ENCODE measurements at places on chromosomes 2 and 18.
A peak's percentile ranks its signal among the peaks of the same experiment; 100 is the strongest.

DNA sequence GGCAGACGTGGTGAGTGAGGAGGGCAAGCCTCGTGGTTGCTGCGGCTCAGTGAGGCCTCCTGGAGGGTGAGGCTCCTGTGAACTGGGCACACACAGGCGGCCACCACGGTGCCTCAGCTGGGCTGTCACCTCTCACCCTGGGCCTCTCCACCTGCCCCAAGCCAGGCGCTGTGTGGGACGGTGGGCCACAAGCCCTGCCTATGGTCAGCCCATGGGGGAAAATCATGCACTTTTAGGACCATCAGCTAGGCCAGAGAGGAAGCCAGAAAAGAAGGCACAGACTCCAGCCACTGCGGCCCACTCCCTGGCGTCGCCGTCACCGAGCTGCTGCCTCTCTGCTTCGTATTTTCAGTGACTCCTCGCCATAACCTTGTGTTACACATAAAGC, 28.5 kb upstream of the HS6ST1 start:
- H3K4me1 ChIP-seq, result no peaks in the 10 kb centered on the region
- peaks cover 3% of the 10 kb centered on the region for H3K27me3 ChIP-seq
- H3K36me3 ChIP-seq, result no peaks in the 10 kb centered on the region
- DNase-seq, result no peak
- no peak overlapping the region for H3K27ac ChIP-seq

GRCh38 chr2:46926863-46927262, 11.3 kb upstream of the MCFD2 start:
- H3K4me3 ChIP-seq, result no peak overlapping the region
- peaks cover 17% of the 10 kb centered on the region for H3K4me1 ChIP-seq
- peaks cover 15% of the 10 kb centered on the region for H3K36me3 ChIP-seq
- H3K27ac ChIP-seq, result no peak overlapping the region
- no peak for DNase-seq
- no peaks in the 10 kb centered on the region for H3K27me3 ChIP-seq

- DNase-seq, result no peak
- no peak overlapping the region for H3K4me3 ChIP-seq
- H3K27ac ChIP-seq, result no peak overlapping the region
- H3K27me3 ChIP-seq, result no peaks in the 10 kb centered on the region
- peaks cover 33% of the 10 kb centered on the region for H3K36me3 ChIP-seq
Observed at GRCh38 chr2:15594291-15595256, 2.9 kb downstream of the DDX1 start.

- H3K36me3 ChIP-seq, result no peaks in the 10 kb centered on the region
- no peaks in the 10 kb centered on the region for H3K4me1 ChIP-seq
- no peaks in the 10 kb centered on the region for H3K27me3 ChIP-seq
- H3K4me3 ChIP-seq, result no peak overlapping the region
- H3K27ac ChIP-seq, result no peak overlapping the region
Observed at GRCh38 chr2:147135376-147135775, 709.5 kb upstream of the ACVR2A start.

DNA sequence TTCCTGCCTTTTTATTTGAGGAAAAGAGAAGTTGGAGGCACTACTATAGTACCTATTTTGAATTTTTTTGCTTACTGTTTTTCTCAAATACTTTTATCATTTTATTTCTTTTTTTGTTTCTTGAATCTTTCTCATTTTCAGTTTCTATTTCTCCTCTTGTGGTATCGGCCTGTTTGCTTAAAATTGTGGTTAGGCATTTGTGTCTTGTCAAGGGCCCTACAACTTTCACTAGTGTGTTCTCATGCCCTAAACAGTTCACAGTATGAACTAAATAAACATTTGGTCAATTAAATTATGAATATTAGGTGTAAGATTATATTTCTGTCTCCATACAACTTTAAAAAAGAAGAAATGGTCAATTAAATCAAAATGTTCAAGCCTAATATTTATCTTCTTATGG, 613.5 kb downstream of the MBD2 start:
- no peak overlapping the region for H3K4me3 ChIP-seq
- no peak for DNase-seq
- no peaks in the 10 kb centered on the region for H3K27me3 ChIP-seq
- no peak overlapping the region for H3K27ac ChIP-seq

DNA sequence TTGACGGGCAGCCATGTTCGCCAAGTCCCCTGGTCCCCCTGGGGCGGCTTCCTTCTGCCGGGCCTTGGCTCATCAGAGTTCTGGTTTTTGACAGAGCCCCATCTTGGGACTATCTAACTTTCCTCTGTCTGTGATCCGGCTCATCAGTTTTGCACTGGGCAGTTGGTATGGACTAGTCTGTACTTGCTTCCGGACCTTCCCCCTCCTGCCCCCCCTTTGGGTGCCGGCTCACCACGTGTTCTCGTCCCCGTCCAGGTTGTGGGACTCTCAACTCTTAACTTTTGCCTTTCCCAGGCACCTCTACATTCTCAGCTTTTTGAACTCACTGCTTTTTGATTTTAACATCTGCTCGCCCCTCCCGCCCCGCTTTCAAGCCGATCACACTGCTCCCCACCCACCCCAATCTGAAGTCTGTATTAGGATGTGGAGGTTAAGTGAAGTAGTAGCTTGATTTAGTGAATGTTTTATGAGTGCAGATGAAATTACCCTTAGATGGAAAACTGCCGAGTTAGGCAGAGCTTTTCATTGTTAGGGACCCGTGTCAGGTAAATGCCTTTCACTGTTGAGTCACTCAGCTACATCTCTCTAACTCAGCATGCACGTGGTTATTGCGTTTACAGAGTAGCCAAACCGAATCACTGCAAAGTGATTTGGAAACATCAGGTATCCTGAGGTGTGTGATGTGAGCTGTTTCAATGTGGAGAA, 874 bp downstream of the WDR43 start:
- peaks cover 11% of the 10 kb centered on the region for H3K36me3 ChIP-seq
- no peaks in the 10 kb centered on the region for H3K27me3 ChIP-seq
- DNase-seq, result peak; percentile 53
- H3K27ac ChIP-seq, result peak overlapping the region; percentile 94
- peaks cover 40% of the 10 kb centered on the region for H3K4me1 ChIP-seq
- peak overlapping the region; percentile 93 for H3K4me3 ChIP-seq

GRCh38 chr2:64876137-64876647, 113.0 kb upstream of the SLC1A4 start:
- H3K27ac ChIP-seq, result no peak overlapping the region
- H3K4me1 ChIP-seq, result peaks cover 7% of the 10 kb centered on the region
- no peaks in the 10 kb centered on the region for H3K36me3 ChIP-seq
- no peak overlapping the region for H3K4me3 ChIP-seq
- DNase-seq, result no peak

GRCh38 chr18:48852794-48853193, 98.0 kb downstream of the SMAD7 start:
- H3K4me3 ChIP-seq, result no peak overlapping the region
- no peaks in the 10 kb centered on the region for H3K36me3 ChIP-seq
- H3K4me1 ChIP-seq, result peaks cover 25% of the 10 kb centered on the region
- DNase-seq, result no peak
- no peaks in the 10 kb centered on the region for H3K27me3 ChIP-seq

GRCh38 chr18:47893047-47893446, 37.4 kb downstream of the SMAD2 start:
- H3K4me1 ChIP-seq, result peaks cover 49% of the 10 kb centered on the region
- H3K36me3 ChIP-seq, result peaks cover 57% of the 10 kb centered on the region
- DNase-seq, result no peak
- H3K27ac ChIP-seq, result no peak overlapping the region
- no peaks in the 10 kb centered on the region for H3K27me3 ChIP-seq
- no peak overlapping the region for H3K4me3 ChIP-seq

DNA sequence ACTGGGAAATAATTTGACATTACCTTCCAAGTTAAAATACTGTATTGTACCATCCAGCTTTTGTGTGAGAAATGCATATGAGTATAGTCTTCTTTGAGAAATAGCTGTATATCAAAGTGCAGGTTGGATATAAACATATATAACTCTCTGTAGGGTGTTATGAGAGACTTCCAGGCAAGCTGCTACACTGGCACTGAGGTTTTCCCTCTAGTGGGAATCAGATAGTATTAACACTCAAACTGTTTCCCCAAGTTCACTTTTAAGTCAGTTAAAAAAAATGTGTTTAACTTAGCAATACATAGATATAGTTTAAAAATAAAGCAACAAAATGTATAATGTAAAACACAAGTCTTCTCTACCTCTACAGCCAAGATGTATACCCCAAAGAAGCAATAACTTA, 368.4 kb upstream of the SLC8A1 start:
- H3K27ac ChIP-seq, result no peak overlapping the region
- no peaks in the 10 kb centered on the region for H3K36me3 ChIP-seq
- no peak overlapping the region for H3K4me3 ChIP-seq
- no peaks in the 10 kb centered on the region for H3K27me3 ChIP-seq

GRCh38 chr2:50069454-50069853, 915.1 kb upstream of the FSHR start:
- H3K27ac ChIP-seq, result no peak overlapping the region
- no peaks in the 10 kb centered on the region for H3K36me3 ChIP-seq
- DNase-seq, result no peak
- no peaks in the 10 kb centered on the region for H3K27me3 ChIP-seq
- no peaks in the 10 kb centered on the region for H3K4me1 ChIP-seq
- no peak overlapping the region for H3K4me3 ChIP-seq

- peaks cover 11% of the 10 kb centered on the region for H3K27me3 ChIP-seq
- H3K4me1 ChIP-seq, result no peaks in the 10 kb centered on the region
- no peak overlapping the region for H3K27ac ChIP-seq
- no peak overlapping the region for H3K4me3 ChIP-seq
- no peak for DNase-seq
Observed at GRCh38 chr2:169254774-169255173, 107.6 kb downstream of the LRP2 start.

All from activated CD4-positive, alpha-beta memory T cell treated with anti-CD3 and anti-CD28 coated beads for 36 hours (primary cell).